Activated CD4-positive, alpha-beta T cell treated with anti-CD3 and anti-CD28 coated beads, Interleukin-10, Interleukin-2, amounts not matched to agents 100 ng/mL and 50 ng/mL, durations not matched to agents 16 hours and 8 hours (primary cell): ENCODE measurements at places on chromosomes 4 and X.

GRCh38 chr4:25002681-25003080 is 28.1 kb downstream of the LGI2 start:
- no peak for DNase-seq

- DNase-seq: no peak
Observed at GRCh38 chrX:136476501-136476900, 11.2 kb upstream of the BRS3 start.

DNA sequence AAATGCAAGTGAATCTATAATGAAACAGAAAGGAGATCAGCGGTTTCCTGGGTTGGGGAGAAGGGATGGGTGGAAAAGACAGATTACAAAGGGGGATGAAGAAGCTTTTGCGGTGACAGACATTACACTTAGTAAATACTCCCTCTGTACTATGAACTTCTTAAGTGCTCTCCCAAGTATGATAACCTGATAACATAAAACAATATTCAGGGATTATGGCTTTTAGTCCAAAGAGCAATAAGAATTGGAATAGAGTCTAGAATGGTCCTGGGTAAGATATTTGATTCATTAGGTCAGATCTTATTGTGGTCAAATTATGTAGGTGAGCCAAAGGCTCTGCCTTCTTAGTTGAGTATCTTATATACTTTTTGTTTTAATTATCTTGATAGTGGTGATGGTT is 9.2 kb downstream of the LRRC66 start:
- DNase-seq: no peak

GRCh38 chr4:178081896-178082295 is 639.7 kb upstream of the AGA start:
- DNase-seq: no peak

DNA sequence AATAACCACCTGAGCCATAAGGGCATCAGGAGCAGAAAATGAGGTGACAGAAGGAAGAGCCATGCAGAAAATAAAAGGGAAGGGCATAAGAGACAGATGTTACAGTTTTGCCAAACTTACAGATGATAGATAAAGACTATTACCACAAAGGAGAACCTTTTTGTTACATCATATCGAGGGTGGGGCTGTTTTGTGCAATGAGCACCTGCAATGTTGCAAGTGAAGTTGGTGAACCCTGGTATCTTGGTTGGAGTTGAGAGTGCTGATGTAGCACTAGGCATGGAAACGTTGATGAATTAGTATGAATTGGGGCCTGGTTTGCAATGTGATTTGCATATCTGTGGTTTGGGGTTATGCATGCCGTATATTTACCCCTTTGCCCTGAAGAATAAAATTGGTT is 119.8 kb upstream of the TEX13D start:
- DNase-seq: peak; percentile 87

- no peak for DNase-seq
Observed at GRCh38 chr4:22045051-22045630, 96.6 kb upstream of the KCNIP4 start.

DNA sequence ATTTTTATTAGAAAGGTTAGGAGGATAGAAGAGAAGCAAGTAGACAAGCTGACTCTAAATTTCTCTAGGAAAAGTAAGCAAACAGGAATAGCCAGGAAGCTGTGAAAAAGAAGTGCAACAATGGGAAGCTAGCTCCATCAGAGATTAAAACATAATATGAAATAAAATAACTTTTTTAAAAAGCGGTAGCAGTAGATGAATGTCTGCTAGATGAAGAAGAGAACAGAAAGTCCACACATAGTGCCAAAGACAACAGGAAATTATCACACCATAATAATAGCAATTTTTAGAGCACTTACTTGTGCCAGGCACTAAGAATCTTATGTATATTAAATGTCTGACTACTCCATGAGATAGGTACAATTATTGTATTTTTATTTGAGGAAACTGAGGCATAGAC is 53.5 kb downstream of the LRBA start:
- DNase-seq: no peak

- no peak for DNase-seq
Observed at GRCh38 chr4:2750719-2751605, 5.2 kb downstream of the TNIP2 start.
